ENCODE measurements at places on chromosomes 2 and 18.

GRCh38 chr2:8514796-8515758 is 166.8 kb upstream of the ID2 start:
- DNase-seq, result no peak

GRCh38 chr2:16152071-16152927 is 211.9 kb downstream of the MYCN start:
- DNase-seq, result no peak

- no peak for DNase-seq
Observed at GRCh38 chr2:162537651-162538050, 193.7 kb downstream of the GCA start.

- no peak for DNase-seq
Observed at GRCh38 chr2:8433390-8433789, 248.5 kb upstream of the ID2 start.

DNA sequence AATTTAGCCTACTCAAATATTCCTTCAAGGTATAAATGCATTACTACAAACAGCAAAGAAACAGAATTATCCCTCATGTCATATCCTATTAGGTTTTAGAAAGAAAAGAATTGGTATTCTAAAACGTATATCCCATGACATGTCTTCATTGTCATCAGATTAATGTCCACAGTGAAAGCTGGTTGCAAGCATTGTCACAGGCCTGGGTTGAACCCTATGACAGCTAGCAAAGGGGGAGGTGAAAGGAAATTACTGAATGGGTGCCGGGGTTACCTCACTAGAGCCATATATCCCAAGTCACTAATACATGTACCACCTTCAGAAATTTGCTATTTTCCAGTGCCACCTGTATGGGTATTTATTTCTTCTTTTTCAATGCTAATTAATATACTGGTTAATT is 1630.5 kb upstream of the NXPH2 start:
- DNase-seq, result no peak

DNA sequence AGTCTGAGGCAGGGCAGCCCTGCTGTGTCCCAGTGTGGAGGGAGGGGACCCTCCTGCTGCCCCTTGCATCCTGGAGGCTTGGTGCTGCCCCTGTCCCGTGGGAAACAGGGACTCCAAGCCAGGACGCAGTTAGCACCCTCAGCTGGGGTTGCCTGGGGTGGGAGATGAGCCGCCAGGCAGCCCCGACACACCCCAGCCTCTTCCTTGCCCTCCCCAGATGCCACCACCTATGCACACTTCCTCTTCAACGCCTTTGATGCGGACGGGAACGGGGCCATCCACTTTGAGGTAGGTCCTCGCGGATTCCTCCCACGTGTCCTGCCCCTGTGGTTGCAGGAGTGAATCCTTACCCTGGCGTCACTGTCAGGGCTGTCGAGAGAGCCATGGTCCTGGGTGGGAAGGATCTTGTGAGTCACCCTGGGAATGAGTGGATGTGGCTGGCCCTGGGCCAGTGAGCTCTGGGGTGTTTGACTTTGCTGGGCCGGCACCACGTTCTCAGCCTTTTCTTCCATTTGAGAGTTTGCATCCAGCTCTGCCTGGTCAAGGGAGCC is 27.5 kb upstream of the FAHD2A start:
- no peak for DNase-seq

DNA sequence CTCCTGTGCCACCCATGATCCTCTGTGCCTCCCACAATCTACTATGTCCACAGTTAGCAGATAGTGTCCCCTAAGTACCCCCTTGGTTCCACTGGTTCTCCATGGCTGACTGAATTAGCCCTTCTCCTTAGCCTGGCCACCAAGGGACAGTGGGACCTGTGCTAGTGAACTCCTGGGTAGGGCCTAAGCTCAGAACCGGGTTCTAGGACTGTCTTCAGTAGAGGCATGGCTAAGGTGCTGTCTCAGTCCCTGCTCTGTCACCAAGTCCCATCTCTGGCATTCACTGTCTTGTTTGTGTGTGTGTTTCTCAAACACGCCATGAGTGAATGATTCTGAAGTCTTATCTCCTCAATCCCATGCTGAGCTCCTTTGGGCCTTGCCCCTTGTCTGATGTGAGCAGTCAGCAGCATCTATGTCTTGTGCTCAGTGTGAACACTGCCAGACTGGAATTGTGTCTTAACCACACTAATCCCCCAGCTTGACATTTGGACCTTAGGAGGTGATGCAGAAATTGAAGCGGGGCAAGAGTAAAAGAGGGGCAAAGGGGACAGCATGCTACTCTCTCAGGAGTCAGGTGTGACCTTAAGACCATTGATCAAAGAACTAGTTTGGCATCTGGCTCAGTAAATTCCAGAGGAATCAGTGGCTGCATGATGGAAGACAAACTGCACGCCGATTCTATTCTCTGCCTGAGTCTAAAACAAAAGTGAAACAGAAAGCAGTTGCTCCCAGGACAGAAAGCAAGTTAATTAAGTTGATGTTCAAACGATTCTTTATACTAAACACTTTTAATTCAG is 190.5 kb downstream of the ALPK2 start:
- DNase-seq, result no peak

DNA sequence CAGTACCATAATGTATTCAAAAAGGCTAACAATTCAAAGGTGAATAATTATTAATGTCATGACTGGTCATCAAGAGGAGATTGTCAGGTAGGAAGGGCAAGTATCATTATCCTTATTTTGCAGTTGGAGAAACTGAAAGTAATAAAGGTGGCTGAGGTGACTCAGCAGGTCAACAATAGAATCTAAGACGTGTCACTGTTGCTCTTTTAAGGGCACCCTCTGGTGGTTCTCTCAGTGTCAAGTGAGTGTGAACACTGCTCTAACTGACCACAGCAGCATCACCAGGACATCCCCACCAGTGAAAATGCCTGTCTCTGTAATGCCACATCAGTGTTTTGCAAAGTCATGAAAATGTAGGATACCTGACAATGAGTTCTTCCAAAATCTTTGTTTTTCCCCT is 69.7 kb downstream of the DCC start:
- DNase-seq, result no peak

Data from right forelimb (tissue), 1 donor.